Panc1 (cell line): ENCODE measurements at places on chromosomes 13 and 19. TPM values are rescaled to one million over a fixed set of nuclear protein-coding genes. Genes with fewer than 3 reads are reported as not detected.

DNA sequence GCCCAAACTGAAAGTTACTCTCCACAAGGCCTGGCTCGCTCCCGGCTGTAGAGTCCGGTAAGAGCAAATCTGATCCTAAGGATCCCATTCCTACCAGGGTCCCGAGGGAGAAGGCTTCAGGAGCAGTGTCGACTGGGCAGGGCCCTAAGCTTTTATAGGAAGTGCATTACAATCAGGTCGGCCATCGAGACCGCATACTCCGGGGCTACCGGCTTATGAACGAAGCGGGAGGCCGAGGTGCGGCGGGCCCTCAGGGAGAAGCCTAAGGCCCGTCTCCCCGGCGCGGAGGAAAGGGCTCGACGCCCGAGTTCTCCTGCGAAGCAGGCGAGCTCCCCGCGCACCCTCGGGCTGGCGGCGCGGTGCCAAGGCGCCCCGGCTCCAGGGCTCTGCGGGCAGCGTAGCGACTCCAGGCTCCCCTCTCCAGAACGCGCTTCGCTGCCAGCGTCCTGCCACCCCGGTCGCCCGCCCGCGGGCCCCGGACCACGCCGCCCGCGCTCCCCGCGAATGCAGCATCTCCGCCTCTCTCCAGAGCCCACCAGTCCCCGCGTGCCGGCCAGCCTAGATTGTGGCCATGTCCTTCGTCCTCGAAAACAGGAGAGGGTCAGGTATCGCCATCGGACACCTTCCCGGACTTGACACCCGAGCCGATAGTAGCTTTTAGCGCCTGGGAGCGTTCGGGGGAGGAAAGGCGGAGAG, 1.4 kb downstream of the EFNB2 start:
- H3K4me1 ChIP-seq, result peaks cover 7% of the 10 kb centered on the region
- H3K4me3 ChIP-seq, result peak overlapping the region; percentile 55
- DNase-seq, result no peak
- H3K36me3 ChIP-seq, result no peaks in the 10 kb centered on the region; the same call in 1 of the 2 replicates
- H3K27me3 ChIP-seq, result no peaks in the 10 kb centered on the region

DNA sequence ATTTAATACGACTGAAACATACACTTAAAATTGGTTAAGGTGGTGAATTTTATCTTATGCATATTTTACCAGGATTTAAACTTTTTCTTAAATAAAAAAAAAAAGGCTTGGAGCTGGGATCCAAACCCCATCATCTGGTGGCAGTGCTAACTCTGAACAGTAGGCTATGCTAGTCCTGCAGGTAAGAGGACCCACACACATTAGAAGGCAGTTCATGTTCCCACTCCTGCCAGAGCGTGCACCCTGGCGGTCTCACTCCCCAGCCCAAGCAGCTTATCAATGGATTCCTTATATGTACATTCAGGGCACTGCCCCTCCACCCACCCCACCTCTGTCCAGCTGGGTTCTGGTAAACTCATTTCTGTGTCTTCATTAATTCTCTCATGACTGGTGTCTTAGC, 31.3 kb upstream of the CEBPA start:
- no peak for DNase-seq
- H3K36me3 ChIP-seq, result no peaks in the 10 kb centered on the region
- H3K27me3 ChIP-seq, result no peaks in the 10 kb centered on the region
- no peak overlapping the region for H3K27ac ChIP-seq
- no peak overlapping the region for H3K4me3 ChIP-seq

DNA sequence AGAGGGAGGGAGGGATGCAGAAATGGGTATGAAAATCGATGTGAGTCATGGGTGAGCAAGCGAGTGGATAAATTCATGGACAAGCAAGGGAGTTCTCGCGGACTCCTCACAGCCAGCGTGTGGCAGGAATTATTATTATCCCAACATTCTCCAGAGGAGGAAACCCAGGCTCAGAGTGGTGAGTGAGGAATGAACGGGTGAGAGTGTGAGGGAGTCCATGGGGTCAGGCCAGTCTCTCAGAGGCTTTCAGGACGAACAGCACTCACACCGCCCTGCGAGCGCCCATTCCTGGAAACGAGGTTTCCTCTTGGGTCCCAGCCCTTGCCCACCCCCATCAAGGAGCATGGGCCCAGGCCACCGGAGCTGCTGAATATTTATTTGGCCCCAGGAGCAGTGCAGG, 6.3 kb upstream of the DNAAF3 start:
- DNase-seq, result no peak
- peak overlapping the region; percentile 80 for H3K27ac ChIP-seq
- H3K36me3 ChIP-seq, result no peaks in the 10 kb centered on the region

GRCh38 chr13:111602874-111603273, 282.4 kb downstream of the TEX29 start:
- no peaks in the 10 kb centered on the region for H3K36me3 ChIP-seq
- H3K4me1 ChIP-seq, result no peaks in the 10 kb centered on the region
- H3K27ac ChIP-seq, result no peak overlapping the region
- no peak for DNase-seq

- H3K36me3 ChIP-seq, result no peaks in the 10 kb centered on the region
- H3K4me1 ChIP-seq, result no peaks in the 10 kb centered on the region; the same call in 1 of the 2 replicates
- H3K27ac ChIP-seq, result no peak within 1 kb of the TSS
- DNase-seq, result no peak
Measured at GRCh38 chr19:48719263-48720171, at the start of gene MAMSTR. MAMSTR (minus strand) TSS chr19:48719725; CDS start chr19:48719031, 694 bp downstream.

- H3K4me1 ChIP-seq, result no peaks in the 10 kb centered on the region
- no peak overlapping the region for H3K4me3 ChIP-seq
- no peak overlapping the region for H3K27ac ChIP-seq
Measured at GRCh38 chr19:13220847-13221246, 70.6 kb downstream of the IER2 start.

DNA sequence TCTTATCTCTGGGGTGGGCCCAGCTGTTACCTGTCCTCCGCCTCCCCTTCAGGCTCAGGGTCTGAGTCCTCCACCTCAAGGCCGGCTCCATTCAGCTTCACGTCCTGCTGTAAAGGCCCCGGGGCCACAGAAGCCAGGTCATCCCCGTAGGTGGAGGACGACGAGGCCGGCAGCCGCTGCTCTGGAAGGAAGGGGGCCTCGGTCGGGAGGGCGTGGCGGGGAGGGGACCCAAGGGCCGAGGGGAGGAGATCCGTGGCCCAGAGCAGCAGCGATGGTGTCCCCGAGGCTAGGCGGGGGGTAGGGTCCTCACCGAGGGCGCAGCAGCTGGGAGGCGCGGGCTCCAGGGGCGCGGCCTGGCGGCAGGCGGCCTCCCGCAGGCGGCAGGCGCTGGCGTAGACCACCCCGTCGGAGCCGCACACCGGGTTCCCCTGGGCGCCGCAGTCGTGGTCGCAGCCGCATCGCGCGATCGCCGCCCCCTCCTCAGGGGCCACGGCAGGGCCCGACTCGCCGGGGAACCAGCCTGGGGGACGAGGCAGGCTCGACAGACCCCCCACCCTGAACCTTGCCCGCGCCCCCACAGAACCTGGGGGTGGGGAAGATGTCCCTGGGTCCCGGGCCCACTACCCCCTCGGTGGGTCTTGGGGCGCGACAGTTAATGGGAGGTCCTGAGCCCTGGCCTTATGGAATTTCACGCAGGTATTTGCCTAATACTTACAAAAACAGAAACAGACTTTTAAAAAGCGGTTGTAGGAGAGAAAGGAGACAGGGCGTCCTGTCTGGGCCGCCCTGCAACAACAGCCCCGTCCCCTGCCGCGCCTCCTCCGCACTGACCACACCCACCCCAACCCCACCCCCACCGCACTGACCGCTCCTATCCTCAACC, 7.6 kb downstream of the F2RL3 start:
- H3K4me3 ChIP-seq, result peak overlapping the region; percentile 61
- no peaks in the 10 kb centered on the region for H3K4me1 ChIP-seq
- no peak for DNase-seq
- no peak overlapping the region for H3K27ac ChIP-seq
- H3K27me3 ChIP-seq, result no peaks in the 10 kb centered on the region

GRCh38 chr13:49435992-49436391, 7.9 kb downstream of the CAB39L start:
- H3K4me1 ChIP-seq, result no peaks in the 10 kb centered on the region
- no peaks in the 10 kb centered on the region for H3K27me3 ChIP-seq
- H3K27ac ChIP-seq, result no peak overlapping the region
- H3K36me3 ChIP-seq, result no peaks in the 10 kb centered on the region
- DNase-seq, result no peak

GRCh38 chr19:1066251-1066747, 668 bp upstream of the ARHGAP45 start:
- H3K27me3 ChIP-seq, result no peaks in the 10 kb centered on the region
- DNase-seq, result no peak
- H3K36me3 ChIP-seq, result no peaks in the 10 kb centered on the region; the same call in 1 of the 2 replicates
- peak overlapping the region; percentile 66 for H3K27ac ChIP-seq

- no peak for DNase-seq
- H3K4me1 ChIP-seq, result no peaks in the 10 kb centered on the region; the same call in 1 of the 2 replicates
- H3K27ac ChIP-seq, result no peak overlapping the region
Measured at GRCh38 chr13:110726726-110727125, 13.2 kb downstream of the ING1 start.

DNA sequence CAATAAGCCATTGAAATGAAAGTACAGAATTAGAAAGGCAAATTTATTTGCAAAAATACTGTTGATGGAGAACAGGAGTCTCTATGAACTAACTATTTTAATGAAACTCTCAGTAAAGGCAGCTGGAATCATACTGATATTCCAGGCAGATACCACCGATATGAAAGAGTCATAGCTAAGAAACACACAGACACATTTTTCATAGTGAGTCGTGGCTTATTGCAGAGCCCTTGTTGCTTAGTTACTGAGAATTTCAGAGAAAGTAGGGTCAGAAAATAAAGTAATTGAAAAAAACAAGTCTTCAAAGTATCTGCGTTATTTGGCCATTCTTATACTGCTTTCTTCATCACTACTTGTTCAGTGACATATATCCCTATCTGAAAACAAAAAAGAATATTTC, 1890.9 kb downstream of the PCDH9 start:
- H3K36me3 ChIP-seq, result no peaks in the 10 kb centered on the region; the same call in 1 of the 2 replicates
- no peak overlapping the region for H3K27ac ChIP-seq
- no peak overlapping the region for H3K4me3 ChIP-seq
- H3K27me3 ChIP-seq, result no peaks in the 10 kb centered on the region

DNA sequence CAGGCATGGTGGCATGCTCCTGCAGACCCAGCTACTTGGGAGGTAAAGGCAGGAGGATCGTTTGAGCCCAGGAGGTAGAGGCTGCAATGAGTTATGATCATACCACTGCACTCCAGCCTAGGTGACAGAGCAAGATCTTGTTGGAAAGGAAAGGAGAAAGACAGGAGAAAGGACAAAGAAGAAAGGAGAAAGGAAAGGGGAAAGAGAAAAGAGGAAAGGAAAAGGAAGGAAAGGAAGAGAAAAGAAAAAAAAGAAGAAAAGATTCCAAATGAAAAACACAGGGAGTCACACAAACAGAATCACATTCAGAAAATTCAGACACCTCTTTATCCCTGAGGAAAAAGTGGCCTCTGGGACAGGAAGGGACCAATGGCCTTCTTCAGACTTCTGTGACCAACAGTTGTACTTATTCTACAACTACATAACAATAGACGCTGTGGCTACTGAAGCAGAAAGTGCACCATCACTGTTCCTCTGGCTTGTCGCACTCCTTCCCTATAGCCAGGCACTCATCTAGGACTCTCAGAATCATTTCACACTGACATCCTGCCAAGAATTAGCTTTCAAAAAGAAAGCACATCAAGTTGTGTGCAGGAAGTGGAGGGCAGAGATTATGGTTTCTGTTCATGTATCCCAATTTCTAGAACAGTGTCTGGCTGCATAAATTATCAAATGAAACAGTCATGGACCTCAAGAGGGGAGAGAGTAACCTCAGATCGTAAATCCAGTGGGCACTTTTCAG, 5.9 kb downstream of the MTMR6 start:
- no peak overlapping the region for H3K4me3 ChIP-seq
- H3K27me3 ChIP-seq, result no peaks in the 10 kb centered on the region
- H3K27ac ChIP-seq, result no peak overlapping the region
- H3K4me1 ChIP-seq, result no peaks in the 10 kb centered on the region; the same call in 1 of the 2 replicates
- no peaks in the 10 kb centered on the region for H3K36me3 ChIP-seq
- no peak for DNase-seq

DNA sequence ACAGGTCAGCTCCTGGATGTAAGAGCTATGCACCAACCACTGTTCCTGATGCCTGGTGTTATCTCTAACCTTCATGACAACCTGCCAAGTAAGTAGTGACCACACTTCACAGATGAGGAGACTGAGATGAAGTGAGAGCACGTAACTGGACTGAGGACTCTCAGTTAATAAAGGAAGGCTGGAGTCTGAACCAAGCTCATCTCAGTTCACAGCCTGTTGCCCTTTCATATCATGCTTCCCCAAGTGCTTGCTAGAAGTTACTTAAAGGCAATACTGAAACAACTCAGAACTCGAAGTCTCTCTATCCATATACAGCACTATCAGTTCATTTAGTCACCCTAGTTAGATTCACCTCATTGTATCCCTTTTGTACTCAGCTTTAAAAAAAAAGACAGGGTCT, 119.7 kb downstream of the ABCC4 start:
- no peak overlapping the region for H3K4me3 ChIP-seq
- 0 out of 2 replicates have a peak, but pooled peaks cover 3% of the 10 kb centered on the region for H3K36me3 ChIP-seq
- H3K4me1 ChIP-seq, result no peaks in the 10 kb centered on the region

- no peaks in the 10 kb centered on the region for H3K4me1 ChIP-seq
- H3K36me3 ChIP-seq, result no peaks in the 10 kb centered on the region
- no peaks in the 10 kb centered on the region for H3K27me3 ChIP-seq
- no peak for DNase-seq
- no peak overlapping the region for H3K27ac ChIP-seq
Measured at GRCh38 chr13:107835339-107836018, 379.9 kb downstream of the LIG4 start.

DNA sequence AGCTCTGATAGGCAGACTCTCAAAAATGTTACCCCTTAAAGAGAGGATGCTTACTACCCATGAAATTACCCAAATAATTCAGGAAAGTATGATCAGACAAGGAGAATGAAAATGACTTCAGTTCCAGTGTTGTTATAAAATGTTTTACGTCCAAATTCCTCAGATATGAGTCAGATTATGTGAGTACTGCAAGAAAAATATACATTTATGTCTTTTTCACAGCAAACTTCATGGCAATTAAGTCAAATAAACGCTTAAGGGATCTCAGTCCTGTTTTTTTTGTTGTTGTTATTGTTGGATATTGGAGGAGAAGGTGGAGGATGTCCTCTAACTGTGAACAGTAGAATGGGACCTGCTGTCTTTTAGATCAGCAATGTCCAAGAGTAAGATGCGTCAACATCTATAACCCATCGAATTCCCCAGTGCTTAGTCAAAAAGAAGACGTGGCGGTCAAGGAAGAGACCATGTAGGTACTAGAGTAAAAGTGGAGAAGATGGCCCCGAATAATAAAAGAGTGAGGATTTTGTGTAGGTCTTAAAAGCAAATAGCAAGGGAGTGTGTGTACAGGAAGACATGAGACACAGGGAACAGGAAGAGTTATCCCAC, 215.4 kb upstream of the IRS2 start:
- DNase-seq, result no peak
- H3K27me3 ChIP-seq, result no peaks in the 10 kb centered on the region
- H3K4me1 ChIP-seq, result no peaks in the 10 kb centered on the region
- no peaks in the 10 kb centered on the region for H3K36me3 ChIP-seq
- no peak overlapping the region for H3K4me3 ChIP-seq

- H3K4me3 ChIP-seq, result peak overlapping the region; percentile 73
- no peaks in the 10 kb centered on the region for H3K27me3 ChIP-seq
- peaks cover 8% of the 10 kb centered on the region for H3K4me1 ChIP-seq
- H3K36me3 ChIP-seq, result peaks cover 4% of the 10 kb centered on the region; the same call in 1 of the 2 replicates
- H3K27ac ChIP-seq, result peak overlapping the region; percentile 83
Measured at GRCh38 chr19:49592486-49593232, 1.7 kb downstream of the PRR12 start.

CD70 gene
- total RNA-seq, result 45.4 TPM

SIGLEC8 gene
- total RNA-seq, result not detected

OR7D2 gene
- total RNA-seq, result not detected

TBC1D4 gene
- total RNA-seq, result 5.5 TPM

NOSIP gene
- 66.1 TPM for total RNA-seq

CHST8 gene
- 0.28 TPM for total RNA-seq

APOC4 gene
- not detected for total RNA-seq
